ENCODE measurements at places on chromosomes 5 and 9.

DNA sequence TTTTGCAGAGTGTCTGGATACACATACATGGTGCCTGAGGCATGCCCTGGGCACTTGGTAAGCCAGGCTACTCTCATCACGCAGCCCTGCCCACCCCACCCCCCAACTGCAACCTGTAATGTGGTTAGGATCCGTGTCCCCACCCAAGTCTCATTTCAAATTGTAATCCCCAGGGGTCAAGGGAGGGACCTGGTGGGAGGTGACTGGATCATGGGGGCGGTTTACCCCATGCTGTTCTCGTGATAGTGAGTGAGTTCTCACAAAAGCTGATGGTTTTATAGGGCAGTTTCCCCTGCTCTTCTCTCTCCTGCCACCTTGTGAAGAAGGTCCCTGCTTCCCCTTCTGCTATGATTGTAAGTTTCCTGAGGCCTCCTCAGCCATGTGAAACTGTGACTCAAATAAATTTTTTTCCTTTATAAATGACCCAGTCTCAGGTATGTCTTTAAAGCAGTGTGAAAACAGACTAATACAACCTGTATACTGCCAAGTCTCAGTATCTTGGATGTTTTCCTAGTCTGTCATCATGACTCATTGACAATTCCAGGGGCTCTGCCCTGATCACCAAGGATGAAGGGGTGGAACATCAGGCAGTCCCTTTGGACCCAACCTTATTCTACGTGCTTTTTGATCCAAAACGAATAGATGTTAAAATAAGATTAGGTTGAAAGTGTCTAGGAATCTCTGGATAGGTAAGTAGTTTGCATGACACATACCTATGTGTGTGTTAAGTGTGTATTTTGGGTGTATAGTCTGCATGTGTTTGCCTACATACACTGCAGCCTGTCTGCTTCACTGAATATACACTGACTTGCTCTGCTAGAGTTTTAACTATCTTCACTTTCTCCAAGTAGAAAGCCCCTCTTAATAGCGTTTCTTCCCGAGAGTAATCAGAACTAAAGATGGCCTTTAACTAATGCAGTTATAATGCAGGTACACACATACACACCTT is 293.8 kb downstream of the SLIT3 start:
- DNase-seq: peak; percentile 11

DNA sequence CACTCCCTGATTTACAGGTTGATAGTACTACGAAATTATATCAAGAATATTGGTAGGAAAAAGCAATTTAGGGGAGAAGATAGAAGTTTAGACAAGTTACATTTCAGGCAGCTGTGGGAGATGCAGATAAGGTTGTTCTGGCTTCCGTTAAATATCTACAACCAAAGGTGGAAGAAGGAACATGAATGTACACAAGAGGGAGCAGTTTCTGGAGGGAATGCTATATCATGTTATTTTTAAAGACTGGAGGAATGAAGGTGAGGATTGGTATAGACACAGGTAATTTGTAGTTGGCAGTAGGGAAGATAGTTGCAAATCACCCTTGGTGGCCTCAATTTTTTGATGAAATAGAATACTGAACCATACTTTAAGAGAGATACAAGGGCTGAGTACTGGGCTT is 187.3 kb upstream of the NMUR2 start:
- no peak for DNase-seq

GRCh38 chr5:10420468-10420867 is 21.2 kb upstream of the ROPN1L start:
- no peak for DNase-seq

GRCh38 chr5:141150224-141150992 is 551 bp downstream of the PCDHB6 start:
- DNase-seq: no peak

- DNase-seq: no peak
Measured at GRCh38 chr9:27442464-27442863, 81.6 kb upstream of the IFNK start.

GRCh38 chr5:181170996-181171395 is 23.6 kb downstream of the OR2V2 start:
- no peak for DNase-seq
